ENCODE measurements at places on chromosomes 2 and 18.

GRCh38 chr2:168039881-168040280 lies 207.5 kb downstream of the STK39 start:
- DNase-seq = no peak

- peak; percentile 68 for DNase-seq
Observed at GRCh38 chr2:63788071-63788470, 53.6 kb upstream of the UGP2 start.

DNA sequence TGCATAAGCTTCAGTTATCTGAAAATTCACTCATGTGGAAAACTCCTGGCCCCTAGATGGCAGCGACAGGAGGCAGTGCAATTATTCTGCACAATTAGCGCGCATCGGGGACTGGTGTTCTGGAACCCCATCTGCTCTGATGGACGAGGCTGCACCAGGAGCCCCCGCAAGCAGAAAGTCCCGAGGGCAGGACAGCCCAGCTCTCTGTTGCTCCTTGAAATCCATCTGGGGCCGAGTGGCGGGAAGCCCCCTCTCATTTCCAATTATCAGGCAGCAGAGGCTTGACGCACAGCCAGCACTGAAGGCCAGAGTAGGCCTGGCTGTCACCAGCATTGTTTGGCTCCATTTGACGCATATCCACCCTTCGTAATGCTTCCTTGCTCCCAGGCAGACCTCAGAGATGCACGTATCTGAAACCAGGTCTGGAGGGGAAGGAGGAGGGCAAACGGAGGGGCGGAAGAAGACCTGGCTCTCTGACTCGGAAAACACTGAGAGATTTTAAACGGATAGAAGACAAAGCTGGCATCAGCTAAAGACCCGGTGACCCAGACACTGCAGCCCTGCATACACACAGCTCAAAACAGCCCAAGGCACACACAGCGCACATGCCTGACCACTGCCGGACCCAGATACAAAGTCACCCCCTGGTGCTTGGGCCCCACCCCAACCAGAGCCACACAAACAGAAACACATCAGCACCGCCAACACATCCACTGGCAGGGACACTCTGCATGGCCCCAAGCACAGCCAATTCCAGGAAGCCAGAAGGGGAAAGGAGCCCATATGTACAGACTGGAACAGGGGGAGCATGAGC lies 69.8 kb downstream of the TNS1 start:
- no peak for DNase-seq

DNA sequence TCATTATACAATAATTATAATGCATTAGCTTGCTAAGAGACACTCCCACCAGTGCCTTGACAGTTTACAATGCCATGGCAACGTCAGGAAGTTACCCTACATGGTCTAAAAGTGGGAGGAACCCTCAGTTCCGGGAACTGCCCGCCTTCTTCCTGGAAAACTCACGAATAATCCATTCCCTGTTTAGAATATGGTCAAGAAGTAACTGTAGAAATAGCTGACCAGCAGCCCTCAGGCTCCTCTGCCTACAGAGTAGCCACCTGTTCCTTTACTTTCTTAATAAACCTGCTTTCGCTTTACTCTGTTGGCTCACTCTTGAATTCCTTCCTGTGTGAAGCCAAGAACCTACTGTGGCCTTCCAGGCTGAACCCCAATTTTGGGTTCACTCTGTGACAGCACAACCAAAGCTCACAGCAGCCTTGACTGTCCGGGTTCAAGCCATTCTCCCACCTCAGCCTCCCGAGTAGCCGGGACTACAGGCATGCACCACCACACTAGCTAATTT lies 20.0 kb upstream of the PTPN2 start:
- DNase-seq = peak; percentile 20

GRCh38 chr2:181258720-181259119 lies 198.5 kb upstream of the ITGA4 start:
- DNase-seq = no peak

DNA sequence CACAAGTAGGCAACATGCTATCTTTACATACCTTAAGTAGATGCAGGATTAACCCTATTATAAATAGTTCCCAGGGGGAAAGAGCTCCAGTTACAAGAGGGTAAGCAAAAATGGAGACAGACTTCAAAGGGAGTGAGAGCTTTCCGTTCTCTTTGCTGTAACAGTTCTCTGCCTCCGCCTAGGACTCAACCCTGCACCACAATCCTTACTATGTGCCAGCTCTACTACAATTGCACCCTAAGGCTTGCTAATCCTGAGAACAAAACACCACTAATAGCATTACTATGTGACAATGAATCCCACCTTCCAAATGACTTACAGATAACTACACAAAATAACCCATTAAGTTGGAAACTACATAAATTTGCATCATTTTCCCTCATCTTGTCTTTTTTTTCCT lies 7.7 kb downstream of the ZBTB14 start:
- DNase-seq = no peak

- peak; percentile 79 for DNase-seq
Observed at GRCh38 chr18:45517181-45517741, 98.0 kb upstream of the SLC14A2 start.

GRCh38 chr2:105418522-105418921 lies 19.7 kb upstream of the FHL2 start:
- DNase-seq = no peak

GRCh38 chr2:156511122-156511521 lies 74.9 kb downstream of the GPD2 start:
- peak; percentile 2 for DNase-seq

- no peak for DNase-seq
Observed at GRCh38 chr2:127778447-127778846, 32.5 kb downstream of the WDR33 start.

GRCh38 chr2:69753659-69754363 lies 11.9 kb downstream of the ANXA4 start:
- no peak for DNase-seq

- DNase-seq = no peak
Observed at GRCh38 chr18:68861365-68861764, 63.5 kb downstream of the CCDC102B start.

DNA sequence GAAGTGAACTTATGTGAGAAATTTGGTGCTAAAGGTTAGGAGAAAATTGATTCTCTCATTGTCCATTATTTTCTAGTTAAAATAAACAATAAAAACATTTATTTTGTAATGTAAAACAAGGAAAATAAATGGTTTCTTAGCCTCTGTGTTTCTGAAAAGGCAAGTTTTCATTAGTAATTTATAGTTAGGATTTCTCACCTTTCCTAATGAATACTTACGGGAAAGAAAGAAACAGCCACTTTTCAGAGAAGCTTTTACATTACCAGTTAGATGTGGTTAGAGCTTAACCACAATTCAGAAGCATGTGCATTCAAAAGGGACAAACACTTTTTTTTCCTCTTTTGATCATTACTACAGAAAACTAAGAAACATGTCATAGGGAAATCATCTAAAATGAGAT lies 18.8 kb downstream of the NEMP2 start:
- peak; percentile 6 for DNase-seq

GRCh38 chr2:61241266-61241665 lies 79.3 kb downstream of the C2orf74 start:
- DNase-seq = no peak

- no peak for DNase-seq
Observed at GRCh38 chr2:37896319-37896718, 28.8 kb upstream of the RMDN2 start.

DNA sequence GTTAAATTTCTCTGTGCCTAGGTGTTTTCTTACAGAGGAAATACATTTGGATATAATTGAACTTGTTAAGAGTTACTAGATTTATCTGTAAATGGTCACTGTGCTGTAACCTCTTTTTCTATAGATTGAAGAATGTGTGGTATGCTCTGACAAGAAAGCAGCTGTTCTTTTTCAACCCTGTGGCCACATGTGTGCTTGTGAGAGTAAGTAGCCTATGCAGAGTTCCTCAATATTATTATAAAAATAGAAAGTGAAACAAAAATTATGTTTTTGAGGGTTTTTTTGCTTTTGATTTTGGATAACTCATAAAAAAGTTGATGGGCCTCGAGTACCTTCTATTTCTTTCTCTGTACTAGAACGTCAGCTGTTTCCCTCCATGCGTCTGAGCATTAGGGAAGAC lies 112.4 kb downstream of the MIB1 start:
- peak; percentile 62 for DNase-seq

DNA sequence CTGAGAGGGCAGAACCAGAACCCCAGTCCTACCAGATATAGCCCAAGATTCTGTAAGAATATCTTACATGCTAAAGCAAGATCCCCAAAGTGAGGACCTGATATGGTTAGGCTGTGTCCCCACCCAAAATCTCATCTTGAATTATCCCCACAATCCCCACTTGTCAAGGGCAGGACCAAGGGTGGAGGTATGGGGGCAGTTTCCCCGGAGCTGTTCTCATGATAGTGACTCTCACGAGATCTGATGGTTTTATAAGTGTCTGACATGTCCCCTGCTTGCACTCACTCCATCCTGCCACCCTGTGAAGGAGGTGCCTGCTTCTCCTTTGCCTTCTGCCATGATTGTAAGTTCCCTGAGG lies 19.9 kb downstream of the TTC32 start:
- no peak for DNase-seq

DNA sequence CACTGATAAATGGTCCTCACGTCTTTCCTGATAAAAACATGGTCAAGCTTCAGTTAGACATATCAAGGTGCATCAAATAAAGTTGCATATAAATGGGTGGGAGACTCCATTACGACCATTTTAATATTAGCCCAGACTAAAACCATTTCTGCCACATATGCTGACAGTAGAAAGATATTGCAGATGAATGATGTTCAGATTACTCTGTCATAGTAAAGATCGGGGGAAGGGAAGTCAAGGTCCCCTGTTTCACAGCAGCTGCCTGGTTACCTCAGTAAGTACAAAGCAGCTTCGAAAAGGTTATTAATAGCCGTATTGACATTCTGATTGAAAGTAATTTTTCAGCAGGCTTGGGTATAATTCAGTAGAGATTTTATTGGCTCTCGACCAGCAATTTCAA lies 927.7 kb upstream of the CDH2 start:
- DNase-seq = no peak

GRCh38 chr2:144085016-144085415 lies 434.9 kb downstream of the ZEB2 start:
- no peak for DNase-seq

GRCh38 chr18:62399276-62399675 lies 74.2 kb downstream of the TNFRSF11A start:
- DNase-seq = no peak

GRCh38 chr2:193963472-193964119 lies 1693.4 kb upstream of the SLC39A10 start:
- DNase-seq = peak; percentile 28

DNA sequence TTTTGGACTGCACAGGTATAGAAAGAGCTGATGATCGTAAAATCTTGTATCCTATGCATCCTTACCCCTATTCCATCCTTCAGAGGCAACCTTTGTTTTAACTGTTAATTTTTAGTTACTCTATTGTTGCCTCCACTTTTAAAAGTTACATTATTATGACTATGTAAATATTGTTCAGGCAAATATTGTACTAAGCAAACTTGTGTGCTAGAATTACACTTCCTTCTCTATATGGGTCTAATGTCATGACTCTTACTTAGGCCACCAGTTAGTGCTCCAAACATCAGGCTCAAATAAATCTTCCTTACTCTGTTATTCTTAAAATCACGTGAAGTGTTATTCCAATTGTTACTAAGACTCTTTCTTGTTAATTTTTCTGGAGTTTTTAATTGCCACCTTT lies 47.4 kb upstream of the EMILIN2 start:
- DNase-seq = no peak

GRCh38 chr2:129891341-129892320 lies 87.8 kb upstream of the RAB6C start:
- no peak for DNase-seq

DNA sequence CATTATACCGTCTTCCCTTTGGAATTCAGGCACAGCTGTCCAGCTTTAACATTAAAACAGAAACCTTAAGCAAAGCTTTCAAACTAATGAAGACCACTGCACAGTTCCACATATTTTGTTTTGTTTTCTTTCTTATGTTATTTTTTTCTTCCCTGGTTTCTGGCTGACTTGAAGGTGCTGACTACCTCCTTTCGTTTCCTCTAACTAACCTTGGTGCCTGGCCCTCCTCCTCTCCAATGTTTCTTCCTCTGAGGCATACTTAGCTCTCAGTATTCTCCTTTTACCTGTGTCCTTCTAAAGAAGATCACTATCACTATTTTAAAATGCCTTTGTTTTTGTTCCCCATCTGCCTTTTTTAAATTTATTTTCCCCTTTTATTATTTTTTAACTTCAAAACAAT lies 433.3 kb upstream of the SPHKAP start:
- DNase-seq = no peak

DNA sequence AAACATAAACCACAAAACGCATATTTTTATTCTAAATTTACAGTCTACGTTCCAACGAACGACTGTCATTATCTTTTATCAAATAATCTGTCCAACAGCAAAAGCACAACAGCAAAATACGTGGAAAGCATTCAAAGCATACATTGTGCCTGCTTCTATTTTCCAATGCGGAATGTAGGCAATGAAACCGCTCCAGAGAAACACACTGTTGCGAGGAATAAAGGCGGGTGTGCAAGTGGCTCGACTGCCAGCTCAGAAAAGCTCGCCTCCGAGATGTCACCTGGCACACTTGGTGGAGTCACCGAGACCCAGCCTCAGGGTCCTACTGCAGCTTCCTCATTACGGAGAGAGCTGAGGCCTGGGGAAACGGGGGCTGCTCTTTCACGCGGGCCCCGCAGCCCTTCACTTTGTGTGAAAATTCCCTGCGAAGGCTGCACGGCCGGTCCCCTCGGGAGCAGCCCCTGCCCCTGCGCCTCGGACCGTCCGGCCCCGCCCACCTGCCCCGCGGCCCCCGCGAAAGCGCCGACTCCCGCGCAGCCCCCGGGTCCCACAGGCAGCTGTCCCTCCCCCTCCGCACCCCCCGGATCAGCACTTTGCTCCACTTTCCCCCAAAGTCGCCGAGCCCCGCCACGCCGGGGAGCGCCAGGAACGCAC lies 752 bp downstream of the MGAT4A start:
- DNase-seq = no peak

- peak; percentile 41 for DNase-seq
Observed at GRCh38 chr2:150806336-150806735, 318.9 kb upstream of the RND3 start.

GRCh38 chr2:88329815-88330603 lies 122.5 kb downstream of the FOXI3 start:
- no peak for DNase-seq

DNA sequence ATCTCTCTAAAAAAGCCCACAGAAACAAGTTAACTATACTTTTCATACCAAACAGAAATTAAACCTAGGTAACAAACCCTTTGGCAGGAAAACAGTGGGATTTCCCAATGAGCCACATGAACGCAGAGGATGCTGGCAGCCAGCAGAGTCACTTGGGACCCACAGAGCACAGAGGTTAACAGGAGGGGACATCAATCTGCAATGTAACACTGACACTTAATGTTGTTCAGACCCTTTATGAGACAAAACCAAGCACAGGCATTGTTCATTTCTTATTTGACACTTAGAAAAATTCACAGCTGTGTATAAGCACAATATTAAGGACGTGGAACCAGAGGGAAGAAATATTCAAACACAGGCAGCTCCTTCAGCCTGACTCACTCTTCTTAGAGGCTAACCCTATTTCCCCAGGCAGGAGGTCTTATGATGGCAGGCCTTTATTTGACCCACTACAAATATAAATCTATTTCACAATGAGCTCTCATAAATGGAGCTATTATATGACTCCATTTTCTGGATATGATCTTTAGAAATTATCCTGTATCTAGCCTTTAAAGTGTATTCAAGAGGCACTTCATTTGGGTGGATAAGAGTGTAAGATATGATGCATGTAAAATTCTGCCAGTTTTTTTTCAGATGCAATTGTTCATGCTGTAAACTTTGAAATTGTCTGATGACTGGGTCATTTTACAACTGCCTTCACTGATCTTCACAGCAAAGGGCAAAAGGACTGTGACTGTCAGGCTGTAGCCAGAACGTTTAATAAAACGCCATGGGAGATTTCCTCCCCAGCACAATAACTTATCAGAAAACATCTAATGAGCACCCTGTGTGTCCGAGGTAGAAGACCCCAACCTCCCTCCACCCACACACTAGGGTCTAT lies 132.8 kb upstream of the SATB2 start:
- no peak for DNase-seq
